ENCODE measurements at places on chromosomes 2 and 18. TPM values are rescaled to one million over a fixed set of nuclear protein-coding genes. Genes with fewer than 3 reads are reported as not detected.

Gene PID1
- total RNA-seq, result 4.5 TPM

DNA sequence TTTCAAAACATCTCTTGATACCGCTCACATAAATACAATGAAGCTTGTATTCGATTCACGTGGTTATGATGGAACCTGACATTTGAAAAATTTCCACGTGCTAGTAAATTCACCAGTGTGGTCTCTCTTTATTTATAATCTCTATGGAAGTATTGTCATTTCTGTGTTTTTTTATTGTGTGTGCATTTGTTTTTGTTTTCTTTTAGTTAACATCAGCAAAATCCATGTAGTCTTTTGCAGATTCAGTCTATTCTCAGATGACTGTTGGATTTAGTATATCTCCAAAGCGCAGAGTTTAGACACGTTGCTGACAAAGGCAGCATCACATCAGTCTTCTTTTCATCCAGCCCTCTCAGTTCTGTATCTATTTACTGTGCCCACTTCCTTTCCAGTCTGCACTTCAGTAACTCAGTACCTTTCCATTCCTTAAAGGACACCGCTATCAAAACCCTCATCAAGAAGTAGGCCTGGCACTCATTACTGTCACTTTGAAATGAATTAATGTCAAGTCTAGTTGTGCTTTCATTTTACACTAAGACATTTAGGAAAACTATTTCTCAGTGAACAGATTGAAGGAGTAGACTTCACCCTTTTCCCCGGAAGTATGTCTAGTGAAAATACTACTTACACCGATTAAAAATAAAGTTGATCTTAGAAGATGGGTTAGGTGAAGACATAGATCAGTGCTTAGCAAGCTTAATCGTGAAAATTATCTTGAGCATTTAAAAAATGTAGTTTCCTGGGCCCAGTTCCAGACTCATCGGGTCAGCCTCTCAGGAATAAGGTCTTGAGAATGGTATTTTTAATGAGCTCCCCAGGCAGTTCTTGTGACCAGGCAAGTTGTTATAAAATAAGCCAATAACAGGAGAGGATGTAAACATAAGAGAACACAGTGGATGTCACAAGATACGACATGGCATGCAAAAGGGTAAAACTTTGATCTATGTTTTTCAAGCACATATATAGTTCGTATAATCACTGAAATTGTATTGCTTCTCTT, 506.8 kb upstream of the ZEB2 start:
- DNase-seq, result no peak

GRCh38 chr2:213010106-213010779, 141.2 kb downstream of the IKZF2 start:
- no peak for DNase-seq

GRCh38 chr2:3454802-3455201, 64.5 kb downstream of the ADI1 start:
- peak; percentile 39 for DNase-seq

GRCh38 chr2:24354957-24355356, 5.4 kb downstream of the ITSN2 start:
- no peak for DNase-seq

- no peak for DNase-seq
These were observed 15.4 kb downstream of the FN1 start for GRCh38 chr2:215420471-215420935.

- DNase-seq, result peak; percentile 35
These were observed 56.5 kb upstream of the TTC39C start for GRCh38 chr18:23958036-23958435.

DNA sequence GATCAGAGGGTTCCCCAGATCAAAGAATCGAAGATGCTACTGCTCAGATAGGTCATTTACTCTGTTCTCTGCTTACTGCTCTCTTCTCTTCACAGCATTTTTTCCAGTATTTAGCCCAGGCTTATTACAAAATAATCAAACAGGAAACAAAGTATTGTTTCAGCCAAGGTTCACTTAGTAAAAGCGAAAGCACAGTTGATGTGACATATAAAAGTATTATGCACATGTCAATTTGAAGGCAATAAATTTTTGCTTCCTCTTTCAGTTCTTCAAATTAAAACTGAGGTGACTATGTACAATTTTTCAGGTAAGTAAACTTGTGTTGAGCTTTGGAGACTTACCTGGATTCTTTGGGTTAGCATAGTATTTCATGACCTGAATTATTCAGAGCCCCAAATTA, 262.8 kb upstream of the CHST9 start:
- DNase-seq, result no peak

DNA sequence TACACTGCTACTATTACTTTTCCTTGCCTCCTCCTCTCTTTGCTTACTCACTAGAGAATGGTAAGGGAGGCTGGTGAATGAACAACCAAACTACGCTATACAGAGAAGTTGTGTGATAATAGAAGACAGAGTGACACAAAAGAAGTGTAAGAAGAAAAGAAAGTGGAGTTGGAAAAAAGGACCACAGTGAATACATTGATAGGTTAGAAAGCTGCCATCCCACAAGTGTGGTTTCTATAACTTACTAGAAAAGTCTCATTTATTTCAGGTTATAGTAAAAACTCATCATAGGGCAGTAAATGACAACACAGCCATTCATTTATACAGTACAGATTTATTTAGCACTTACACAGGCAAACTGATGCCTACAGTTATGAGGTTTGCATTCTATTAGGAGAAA, 77.3 kb downstream of the TTC21B start:
- no peak for DNase-seq

GRCh38 chr18:36066686-36067054, 689 bp downstream of the RPRD1A start:
- no peak for DNase-seq

GRCh38 chr18:28127763-28128658, 48.9 kb downstream of the CDH2 start:
- DNase-seq, result peak; percentile 40

DNA sequence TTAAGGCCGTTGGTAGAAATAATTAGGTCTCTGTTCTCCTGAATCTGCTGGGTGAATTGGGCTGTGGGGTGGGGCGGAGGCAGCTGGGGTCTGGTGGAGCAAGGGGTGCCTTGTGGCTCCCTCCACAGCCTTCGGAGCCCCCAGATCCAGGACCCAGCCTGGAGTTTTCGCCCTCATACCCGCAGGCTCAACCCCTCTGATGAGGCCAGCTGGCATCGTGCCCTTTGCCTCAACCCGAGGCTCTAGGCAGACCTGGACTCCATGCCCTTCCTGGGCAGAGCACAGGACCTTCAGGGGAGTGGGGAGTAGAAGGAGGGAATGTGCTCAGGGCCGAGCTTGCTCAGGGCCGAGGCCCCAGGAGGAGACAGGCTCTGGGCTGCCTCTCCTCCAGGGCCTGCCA, 50.3 kb upstream of the SMAD7 start:
- no peak for DNase-seq

DNA sequence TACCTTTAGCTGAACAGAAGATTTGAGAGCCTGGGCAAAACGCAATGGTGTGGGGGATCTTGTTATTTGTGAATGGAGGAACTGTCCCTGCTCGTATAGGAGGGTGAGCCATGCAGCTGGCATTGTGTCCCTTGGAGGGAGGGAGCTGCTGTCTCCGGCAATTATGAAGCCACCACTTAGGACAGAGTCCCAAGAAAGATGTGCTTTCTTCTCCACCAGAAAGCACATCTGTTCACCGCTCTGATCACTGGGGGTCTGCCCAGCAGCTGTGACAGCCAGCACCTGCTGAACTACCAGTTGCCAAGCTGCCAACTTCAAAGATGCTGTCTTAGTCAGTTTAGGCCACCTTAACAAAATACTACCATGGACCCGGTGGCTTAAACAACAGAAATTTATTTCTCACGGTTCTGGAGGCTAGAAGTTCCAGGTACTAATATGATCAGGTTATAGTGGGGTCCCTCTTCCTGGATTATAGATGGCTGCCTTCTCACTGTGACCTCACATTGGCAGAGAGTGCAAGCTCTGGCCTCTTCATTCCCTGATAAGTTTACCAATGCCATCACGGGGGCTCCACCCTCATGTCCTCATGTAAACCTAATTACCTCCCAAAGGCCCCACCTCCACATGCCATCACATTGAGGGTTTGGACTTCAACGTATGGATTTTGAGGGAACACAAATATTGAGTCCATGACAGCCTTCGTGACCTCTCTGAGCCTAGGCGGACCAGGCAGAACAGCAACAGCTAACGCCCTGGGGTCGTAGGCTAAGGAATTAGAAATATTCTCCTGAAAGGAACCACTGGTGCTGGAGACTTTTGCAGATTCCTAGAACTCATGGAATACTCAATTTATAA, 148.3 kb downstream of the RHBDD1 start:
- DNase-seq, result no peak

Gene CD8B
- total RNA-seq, result 2.7 TPM

Gene MFF
- total RNA-seq, result 156 TPM

GRCh38 chr2:99695944-99696253, 206.1 kb upstream of the REV1 start:
- DNase-seq, result no peak

GRCh38 chr18:80033181-80034067, 810 bp upstream of the RBFA start:
- DNase-seq, result no peak

GRCh38 chr2:96151595-96152303, 6.5 kb upstream of the DUSP2 start:
- no peak for DNase-seq

Gene EVX2
- total RNA-seq, result not detected

Gene IL1RN
- total RNA-seq, result 0.97 TPM

GRCh38 chr2:240259924-240260529, 119.6 kb upstream of the OTOS start:
- DNase-seq, result no peak

Gene GNLY
- 0.60 TPM for total RNA-seq

- DNase-seq, result no peak
These were observed 1.1 kb downstream of the TFCP2L1 start for GRCh38 chr2:121283670-121284462.

All from adrenal gland (tissue), 19 donors.